Stimulated activated CD8-positive, alpha-beta memory T cell treated with anti-CD3 and anti-CD28 coated beads, Interleukin-15, amount 100 ng/mL, for 24 hours (primary cell): ENCODE measurements at places on chromosomes 16 and 17.

DNA sequence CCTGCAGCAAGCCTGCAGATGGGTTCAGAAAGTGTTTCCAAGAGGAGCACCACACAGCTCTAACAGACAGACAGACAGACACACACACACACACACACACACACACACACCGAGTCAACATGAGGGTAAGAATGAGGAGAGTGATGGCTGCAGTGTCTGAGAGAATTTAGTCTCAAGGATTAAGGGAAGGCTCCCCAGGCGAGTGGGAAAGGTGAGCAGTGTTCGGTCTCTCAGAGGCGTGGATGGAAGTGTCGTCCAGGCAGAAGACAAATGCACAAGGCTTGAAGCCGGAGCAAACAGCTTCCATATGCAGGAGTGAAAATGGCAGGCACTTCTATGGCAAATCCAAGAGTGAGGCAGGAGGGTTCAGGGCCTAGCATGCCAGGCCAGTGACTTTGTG, 770.1 kb downstream of the KCNJ18 start:
- no peak for DNase-seq

GRCh38 chr17:21034340-21035235, 8.2 kb downstream of the USP22 start:
- no peak for DNase-seq

DNA sequence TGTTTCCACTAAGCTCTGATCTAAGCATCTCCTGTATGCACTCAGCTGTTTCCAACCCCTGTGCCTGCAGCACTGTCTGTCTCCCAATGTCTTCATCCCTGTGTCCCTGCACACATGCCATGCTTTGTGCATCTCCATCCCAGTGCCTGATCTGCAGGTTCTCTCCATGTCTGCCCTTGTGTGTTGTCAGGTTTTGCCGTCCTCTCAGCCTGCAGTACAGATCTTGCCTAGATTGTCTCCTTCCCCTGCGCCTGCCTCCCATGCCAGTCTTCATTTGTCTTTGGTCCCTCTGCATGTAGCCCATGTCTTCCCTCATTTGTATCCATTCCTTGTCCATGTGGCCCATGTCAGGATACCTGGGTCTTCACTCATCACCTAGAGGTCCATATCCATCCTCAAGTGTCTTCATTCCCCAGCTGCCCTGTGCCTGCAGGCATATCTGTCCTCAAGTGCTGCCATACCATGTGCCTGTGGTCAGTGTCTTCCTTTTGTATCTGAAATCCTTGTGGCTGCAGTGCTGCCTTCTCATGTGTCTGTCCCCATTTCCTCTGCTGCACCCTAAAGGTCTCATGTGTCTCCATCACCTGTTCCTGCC, 71.5 kb downstream of the TNFRSF13B start:
- DNase-seq = no peak

DNA sequence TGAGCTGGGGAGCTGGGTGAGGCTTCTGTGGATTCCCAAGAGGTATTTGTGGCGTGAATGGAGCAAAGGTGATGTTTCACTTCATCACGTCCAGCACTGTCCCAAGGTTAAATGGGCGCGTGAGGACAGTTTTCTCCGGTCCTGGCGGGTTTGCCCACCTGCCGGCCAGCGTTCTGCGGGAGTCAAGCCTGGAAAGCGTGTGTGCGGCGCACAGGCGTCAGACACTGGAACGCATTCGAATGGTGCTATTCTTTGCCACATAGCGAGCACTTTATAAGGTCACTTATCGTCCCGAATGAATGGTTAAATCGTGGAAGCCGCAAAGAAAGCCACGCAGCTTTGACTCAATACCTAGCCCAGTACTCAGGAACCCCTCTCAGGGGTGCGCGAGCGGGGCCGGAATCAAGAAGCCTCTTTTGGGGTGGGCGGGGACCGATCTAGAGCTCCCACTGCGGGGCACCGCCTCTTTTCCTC, 446 bp upstream of the PSMD11 start:
- no peak for DNase-seq

GRCh38 chr17:50275279-50275678, 1.0 kb downstream of the TMEM92 start:
- DNase-seq = no peak

DNA sequence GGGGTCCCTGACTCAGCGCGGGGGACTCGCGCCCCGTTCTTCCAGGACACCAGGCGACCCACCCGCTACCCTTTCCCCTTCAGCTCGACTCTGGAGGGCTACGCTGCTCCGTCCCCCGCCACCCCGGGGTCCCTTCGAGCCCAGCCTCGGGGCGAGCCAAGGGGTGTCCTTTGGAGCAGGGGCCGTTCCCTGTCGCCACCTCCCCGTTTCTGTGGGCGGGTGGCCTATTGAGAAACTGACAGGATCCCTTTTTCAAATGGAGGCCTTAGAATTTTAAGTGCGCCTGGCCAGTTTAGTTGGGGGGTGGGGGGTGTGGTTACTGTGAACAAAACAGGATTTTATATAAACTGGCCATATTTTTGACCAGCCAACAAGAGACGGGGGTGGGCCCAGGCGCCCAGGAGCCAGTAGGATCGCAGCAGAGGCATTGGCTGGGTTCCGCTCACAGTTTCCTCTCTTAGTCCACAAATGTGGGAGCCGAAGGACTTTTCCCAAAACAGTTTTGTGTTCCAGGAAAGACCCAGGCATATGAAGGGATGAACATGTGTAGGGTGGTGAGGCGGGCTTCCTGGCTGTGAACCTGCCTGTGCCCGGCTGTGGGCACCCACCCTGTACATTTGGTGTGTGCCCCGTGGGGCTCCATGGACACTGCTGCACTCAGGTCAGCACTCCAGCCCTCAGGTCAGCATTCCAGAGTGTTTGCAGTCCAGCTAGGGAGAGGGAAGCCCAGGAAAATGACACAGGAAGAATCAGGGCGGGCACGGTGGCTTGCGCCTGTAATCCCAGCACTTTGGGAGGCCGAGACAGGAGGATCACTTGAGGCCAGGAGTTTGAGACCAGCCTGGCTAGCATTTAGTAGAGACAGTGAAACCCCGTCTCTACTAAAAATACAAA, 722 bp upstream of the TIMP2 start:
- no peak for DNase-seq

- DNase-seq = no peak
Measured at GRCh38 chr17:47955497-47956461, 1.9 kb downstream of the PRR15L start.

- no peak for DNase-seq
Measured at GRCh38 chr16:56583351-56584168, 5.8 kb upstream of the MT3 start.

DNA sequence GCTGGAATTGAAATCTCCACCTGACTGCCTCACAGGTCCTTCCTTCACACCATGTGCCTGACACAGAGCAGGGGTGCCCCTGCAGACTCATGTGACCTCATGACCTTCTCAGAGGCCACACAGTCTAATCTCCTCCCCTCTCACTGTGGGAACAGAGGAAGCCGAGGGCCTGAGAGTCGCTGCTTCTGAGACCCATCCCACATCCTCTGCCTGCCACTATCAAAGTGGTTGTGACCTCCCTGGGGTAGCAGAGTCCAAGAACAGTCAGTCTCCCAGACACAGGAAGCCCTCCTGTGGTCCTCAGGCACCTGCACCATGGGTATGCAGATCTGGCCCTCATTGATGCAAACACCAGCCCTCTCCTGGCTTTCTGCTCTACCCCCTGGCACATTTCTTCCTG, 78.5 kb downstream of the RAB11FIP4 start:
- DNase-seq = no peak

DNA sequence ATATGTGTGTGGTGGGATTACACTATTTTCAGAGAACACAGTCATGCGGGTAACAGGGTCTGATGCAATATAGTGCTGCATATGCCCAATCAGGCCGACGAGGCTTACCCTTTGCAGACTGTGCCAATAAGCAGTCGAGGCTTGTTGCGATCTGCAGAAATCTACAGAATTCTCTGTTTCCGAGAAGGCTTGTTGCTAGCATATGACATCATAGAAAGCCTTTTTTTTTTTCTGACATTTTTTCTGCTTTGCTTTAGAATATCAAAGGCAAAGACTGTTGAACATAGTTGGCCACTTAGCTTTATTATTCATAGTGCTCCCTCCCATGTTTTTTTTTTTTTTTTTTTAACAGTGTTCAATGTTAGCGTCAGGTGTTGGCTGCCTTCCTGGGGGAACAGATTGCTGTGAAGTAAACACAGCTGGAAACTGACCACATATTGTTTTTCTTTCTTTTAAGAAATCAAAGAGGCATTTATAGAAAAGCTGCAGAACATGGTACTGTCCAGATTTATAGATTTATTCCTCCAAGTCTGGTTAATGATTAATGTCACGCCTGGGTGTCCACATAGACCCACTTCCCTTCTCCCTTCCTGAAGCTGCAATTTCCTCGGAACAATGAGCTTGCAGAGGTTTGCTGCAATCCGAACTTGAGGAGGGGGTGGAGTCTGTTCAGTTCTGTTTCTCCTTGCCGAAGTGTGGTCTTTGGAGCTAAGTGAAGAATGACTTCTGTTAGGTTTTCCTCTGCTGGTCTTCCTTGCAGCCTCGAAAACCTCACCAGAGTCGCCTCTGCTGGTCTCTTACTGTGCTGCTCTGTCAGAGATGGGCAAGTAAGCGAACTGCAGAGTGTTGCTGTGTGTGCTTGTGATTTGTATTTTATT, 87.3 kb downstream of the MAP2K6 start:
- DNase-seq = no peak

GRCh38 chr17:81000631-81001357, 9.2 kb downstream of the CHMP6 start:
- DNase-seq = no peak

DNA sequence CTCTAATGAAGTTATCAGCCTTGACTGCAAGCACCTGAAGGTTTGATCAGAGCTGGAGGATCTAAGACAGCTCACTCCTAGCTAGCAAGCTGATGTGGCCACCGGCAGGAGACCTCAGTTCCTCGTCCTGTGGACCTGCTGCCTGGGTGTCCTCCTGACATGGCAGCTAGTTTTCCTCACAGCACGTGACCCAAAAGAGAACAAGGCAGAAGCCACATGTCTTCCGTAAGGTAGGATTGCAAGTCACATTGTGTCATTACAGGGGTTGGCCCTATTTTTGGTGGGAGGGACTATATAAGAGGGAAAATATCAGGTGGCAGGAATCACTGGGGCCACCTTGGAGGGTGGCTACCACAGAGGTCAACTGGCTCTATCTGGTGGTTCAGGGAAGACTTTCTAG, 18.1 kb upstream of the WWOX start:
- no peak for DNase-seq

- DNase-seq = no peak
Measured at GRCh38 chr17:71286625-71287024, 834.2 kb upstream of the SOX9 start.

GRCh38 chr17:72764632-72765041, 327.9 kb downstream of the SLC39A11 start:
- DNase-seq = no peak

DNA sequence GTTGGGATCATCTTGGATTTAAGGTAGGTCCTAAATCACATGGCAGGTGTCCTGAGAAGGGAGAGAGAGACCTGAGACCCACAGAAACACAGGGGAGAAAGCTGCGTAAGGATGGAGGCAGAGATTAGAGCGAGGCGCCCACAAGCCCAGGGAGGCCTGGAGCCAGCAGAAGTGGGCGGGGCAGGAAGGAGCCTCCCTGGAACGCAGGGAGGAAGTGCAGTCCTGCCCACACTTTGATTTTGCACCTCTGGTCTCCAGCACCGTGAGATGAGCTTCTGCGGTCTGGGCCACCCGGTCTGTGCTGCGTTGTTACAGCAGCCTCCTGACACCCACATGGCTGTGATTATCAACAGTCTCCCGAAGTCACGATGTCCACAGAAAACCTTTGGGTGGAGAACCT, 6.4 kb downstream of the DNASE1L2 start:
- no peak for DNase-seq

DNA sequence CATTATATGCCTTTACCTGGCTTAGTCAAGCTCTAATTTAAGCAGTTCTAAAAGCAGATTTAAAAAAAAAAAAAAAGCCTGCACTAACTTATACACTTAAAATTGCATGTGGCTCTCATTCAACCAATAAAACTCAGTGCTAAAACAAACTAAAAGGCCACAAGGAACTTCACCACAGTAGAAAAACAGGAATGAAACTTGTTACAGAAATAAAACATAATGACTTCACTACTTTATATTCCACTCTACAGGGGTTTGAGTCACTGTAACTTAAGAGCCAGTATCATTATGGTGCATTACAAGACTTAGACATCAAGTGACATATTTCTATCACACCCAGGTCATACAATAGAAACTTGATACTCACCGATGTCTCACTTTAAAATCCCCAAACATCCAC, 11.1 kb downstream of the CA10 start:
- DNase-seq = no peak

DNA sequence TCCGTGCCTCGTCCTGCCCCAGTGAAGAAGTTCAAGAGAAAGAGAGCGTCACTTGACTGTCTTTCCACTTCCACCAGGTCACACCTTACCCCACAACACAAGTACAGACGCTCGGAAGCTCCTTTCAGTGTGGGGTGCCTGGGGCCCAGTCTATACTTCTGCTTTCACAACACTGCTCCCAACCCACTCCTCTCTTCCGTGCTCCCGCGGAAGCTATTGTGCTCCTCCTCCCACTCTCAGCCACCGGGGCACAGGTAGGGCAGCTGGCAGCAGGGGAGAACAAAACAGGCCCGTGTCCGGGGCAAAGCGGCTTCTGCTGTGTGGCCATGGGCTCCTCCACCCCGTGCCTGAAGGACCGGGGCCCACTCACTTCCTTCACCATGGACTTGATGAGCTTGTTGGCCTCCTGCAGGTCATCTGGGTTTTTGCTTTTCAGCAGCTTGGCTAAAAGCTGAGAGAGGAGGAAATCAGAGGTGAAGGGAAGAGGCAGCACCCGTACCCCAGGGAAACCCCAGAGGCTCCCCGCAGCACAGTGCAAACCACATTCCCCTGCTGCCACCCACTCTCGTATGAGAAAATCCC, 18.9 kb downstream of the GGA3 start:
- no peak for DNase-seq

GRCh38 chr17:50207792-50208567, 6.5 kb upstream of the COL1A1 start:
- no peak for DNase-seq

DNA sequence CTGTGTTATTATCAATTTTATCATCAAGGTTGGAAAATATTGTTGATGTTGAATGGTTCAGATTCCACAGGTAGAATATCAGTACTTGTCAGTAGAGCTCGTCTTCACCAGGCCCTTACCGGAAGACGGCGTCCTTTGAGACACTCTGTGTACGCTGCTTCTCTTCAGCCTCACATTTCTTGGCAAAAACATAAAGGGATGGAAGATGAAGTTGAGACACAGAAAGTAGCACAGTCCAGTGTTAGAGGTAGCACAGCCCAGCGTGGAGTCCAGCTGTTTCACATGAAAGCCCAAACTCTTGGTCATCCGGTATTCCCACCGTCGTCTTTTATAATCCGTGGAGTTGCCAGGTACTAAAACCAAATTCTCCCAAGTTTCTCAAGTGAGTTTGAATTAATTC, 30.4 kb downstream of the ATP2C2 start:
- DNase-seq = no peak
